ENCODE measurements at places on chromosomes 3 and 15.

- no peak for DNase-seq
Measured at GRCh38 chr3:71547249-71548198, 36.0 kb downstream of the FOXP1 start.

DNA sequence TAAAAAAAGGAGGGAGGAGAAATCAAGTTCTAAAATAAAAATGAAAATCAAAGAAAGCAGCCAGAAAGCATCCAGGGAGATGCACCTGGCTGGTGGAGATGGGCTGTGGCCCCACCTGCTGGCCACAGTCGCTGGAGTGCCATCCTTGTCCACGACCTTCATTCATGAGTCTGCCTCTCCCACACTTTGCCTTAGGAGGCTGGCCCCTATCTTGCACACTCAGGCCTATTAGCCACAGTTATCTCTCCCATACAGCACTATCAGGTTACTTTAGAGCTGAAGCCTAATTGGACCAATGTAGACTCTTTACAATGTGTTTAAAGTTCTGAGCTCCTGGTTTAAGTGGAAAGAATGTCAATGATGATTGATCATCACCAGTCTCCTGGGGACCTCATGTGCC lies 392.0 kb upstream of the RORA start:
- no peak for DNase-seq

DNA sequence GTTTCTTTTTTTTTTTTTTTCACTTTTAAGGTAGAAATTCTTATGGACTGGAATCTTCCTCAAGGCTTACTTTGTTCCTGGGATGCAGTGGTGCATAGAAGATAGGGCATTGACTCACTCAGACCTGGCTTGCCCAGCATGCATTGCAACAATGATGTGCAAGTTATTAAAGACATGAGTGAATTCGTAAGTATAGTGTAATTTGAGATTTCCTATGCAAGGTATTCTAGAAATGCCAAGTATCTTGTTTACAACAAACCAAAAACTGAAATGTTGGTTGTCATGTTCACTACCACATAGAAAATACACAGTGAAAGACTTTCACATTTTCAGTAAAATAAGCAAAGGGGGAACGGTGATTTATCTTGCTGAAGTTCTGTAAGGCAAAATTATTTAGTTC lies 56.5 kb upstream of the FNDC3B start:
- DNase-seq, result no peak

GRCh38 chr15:77057072-77057471 lies 13.8 kb downstream of the TSPAN3 start:
- DNase-seq, result no peak

DNA sequence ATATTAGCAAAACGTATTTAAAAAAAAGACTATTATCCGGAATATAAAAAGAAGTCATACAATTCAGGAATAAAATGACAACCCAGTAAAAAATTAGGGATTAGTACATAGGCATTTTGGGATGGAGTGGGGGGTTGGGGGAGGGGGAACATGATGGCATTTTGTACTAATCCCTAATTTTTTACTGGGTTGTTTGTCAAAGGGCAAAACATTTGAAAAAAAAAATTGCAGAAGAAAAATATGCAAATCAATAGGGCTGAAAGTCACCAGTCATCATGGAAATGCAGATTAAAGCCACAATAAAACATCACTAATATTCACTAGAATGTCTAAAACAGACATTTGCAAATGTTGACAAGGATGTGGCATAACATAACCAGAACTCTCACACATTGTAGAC lies 82.5 kb downstream of the RPL22L1 start:
- no peak for DNase-seq

DNA sequence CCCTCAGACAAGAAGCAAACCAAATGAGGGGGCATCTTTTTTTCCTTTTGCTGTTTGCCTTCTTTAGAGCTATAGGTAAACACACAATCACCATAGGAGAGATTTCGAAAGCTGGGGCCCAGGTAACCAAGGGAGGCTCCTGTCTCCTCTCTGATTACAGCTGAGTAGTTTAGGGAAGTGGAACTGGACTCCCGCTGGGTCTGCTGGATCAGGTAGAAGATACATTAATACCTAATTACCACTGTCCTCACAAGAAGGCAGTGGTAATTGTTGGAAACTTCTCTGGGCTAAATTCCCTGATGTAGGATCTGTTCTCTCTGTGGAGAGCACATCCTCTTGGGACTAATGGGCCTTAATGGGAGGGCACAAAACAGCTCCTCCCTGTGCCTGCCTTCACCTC lies 32.7 kb downstream of the HDC start:
- DNase-seq, result no peak
